ENCODE measurements at places on chromosomes 3 and 15. TPM values are rescaled to one million over a fixed set of nuclear protein-coding genes. Genes with fewer than 3 reads are reported as not detected.

The ITIH4 gene
- 15.7 TPM for total RNA-seq

DNA sequence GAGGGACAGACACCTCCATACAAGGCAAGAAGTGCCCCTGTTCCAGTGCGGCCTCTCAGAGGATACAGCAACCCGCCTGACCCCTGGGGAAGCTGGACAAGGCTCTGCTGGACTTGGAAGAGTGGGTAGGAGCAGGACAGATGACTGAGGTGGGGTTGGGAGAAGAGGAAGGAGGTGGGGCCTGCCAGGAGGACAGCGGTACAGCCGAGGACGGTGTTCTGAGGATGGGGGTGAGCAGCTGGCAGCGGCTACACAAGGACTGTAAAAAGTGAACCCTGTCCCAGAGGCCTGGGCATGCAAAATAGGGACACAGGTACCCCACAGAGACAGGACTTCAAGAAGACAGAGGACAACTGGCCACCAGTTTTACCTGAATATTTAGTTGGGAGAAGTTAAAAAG, 23.5 kb upstream of the ELP6 start:
- H3K4me3 ChIP-seq, result no peak overlapping the region
- H3K27ac ChIP-seq, result no peak overlapping the region
- H3K27me3 ChIP-seq, result peaks cover 8% of the 10 kb centered on the region
- no peaks in the 10 kb centered on the region for H3K4me1 ChIP-seq

The FBXW12 gene
- total RNA-seq, result not detected

The ERICH6 gene
- not detected for total RNA-seq

DNA sequence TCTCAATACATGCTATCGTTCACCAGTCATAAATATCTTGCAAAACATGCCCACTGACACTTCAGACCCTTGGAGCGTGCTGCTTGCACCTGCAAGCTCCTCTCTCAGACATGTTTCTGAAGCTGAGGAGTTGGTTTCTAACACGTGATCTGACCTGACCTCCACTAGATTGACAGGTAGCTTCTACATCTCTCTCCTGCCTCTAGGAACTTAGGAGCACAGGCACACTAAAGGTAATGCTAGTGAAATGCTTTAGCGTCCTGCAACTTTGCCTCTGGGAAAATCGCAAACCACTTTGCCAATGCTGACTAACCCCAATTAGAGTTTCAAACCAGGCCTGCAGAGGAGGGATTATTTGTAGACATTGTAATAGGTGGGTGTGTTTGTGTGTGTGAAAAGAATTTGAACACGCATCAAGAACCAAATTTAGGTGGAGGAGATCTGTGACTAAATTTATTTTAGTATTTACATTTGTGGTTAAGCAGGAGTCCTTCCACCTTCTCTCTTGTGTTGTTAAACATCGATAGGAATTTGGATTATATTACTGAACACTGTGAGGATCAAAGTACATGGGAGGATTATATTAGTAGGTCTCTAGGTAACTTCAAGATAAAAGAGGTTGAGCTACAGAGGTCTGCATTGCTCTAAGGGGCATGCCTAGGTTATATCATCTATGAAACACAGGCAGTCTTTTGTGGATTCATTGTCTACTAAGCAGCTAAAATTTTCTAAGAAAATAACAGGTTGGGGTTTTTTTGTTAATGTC, 86.7 kb upstream of the ZBED2 start:
- no peak for DNase-seq
- no peaks in the 10 kb centered on the region for H3K27me3 ChIP-seq
- no peak overlapping the region for H3K4me3 ChIP-seq
- H3K36me3 ChIP-seq, result peaks cover 3% of the 10 kb centered on the region
- H3K27ac ChIP-seq, result no peak overlapping the region
- H3K4me1 ChIP-seq, result peaks cover 35% of the 10 kb centered on the region

GRCh38 chr15:69997813-69998212, 99.9 kb downstream of the TLE3 start:
- peak overlapping the region; percentile 55 for H3K4me3 ChIP-seq
- peaks cover 94% of the 10 kb centered on the region for H3K4me1 ChIP-seq
- peak overlapping the region; percentile 73 for H3K27ac ChIP-seq
- H3K36me3 ChIP-seq, result no peaks in the 10 kb centered on the region
- H3K27me3 ChIP-seq, result no peaks in the 10 kb centered on the region

DNA sequence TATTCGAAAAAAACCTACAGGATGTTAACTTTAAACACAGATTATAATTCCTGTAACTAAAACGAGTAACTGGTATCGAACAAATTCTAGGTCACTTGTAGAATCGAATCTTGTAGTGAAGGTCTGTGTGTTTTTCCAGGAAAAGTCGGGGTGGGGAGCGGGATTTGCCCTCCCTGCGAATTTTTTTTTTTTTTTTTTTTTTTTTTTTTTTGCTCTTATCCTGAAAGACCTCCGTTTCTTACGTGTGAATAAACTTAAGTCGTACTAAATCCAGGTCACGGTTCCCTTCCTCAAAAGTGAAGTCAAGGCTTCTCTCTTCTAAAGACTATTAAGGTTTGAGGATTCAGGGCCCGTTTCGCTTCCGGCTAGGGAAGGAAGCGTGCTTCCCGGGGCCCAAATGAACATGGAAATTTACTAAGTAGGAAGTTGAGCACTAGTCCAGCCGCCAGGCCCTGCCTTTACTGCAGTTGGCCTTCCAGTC, 770 bp downstream of the TBC1D5 start:
- H3K36me3 ChIP-seq, result peaks cover 5% of the 10 kb centered on the region
- peak overlapping the region; percentile 97 for H3K27ac ChIP-seq
- H3K4me1 ChIP-seq, result peaks cover 56% of the 10 kb centered on the region
- H3K4me3 ChIP-seq, result peak overlapping the region; percentile 96

- DNase-seq, result no peak
- H3K36me3 ChIP-seq, result peaks cover 58% of the 10 kb centered on the region
- H3K27ac ChIP-seq, result peak overlapping the region; percentile 50
- no peak overlapping the region for H3K4me3 ChIP-seq
These were observed 13.0 kb downstream of the CALML4 start for GRCh38 chr15:68192117-68192516.

GRCh38 chr3:34568766-34569165, 770.3 kb downstream of the PDCD6IP start:
- no peak overlapping the region for H3K4me3 ChIP-seq
- no peak for DNase-seq
- no peaks in the 10 kb centered on the region for H3K27me3 ChIP-seq

The SLC6A20 gene
- not detected for total RNA-seq

GRCh38 chr15:28082891-28083684, 16.0 kb downstream of the OCA2 start:
- no peak for DNase-seq
- H3K36me3 ChIP-seq, result no peaks in the 10 kb centered on the region
- H3K4me1 ChIP-seq, result peaks cover 12% of the 10 kb centered on the region
- H3K27me3 ChIP-seq, result peaks cover 16% of the 10 kb centered on the region
- no peak overlapping the region for H3K4me3 ChIP-seq

DNA sequence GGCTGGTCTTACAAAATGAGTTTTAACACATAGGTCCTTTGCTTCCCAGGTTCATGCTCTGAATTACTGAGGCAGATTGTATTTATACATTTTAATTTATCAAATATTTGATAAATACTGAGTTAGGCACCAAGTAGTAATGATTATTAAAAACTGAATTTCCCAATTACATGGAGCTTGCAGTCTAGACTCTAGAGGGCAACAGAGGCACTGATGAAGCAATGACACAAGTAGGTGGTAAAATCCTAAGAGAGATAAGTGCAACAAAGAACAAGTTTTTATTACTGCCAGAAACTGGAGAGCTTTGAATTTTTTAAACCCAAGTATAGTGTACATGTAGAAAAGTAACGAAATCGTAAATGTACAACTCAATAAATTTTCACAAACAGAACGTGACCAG, 406.2 kb upstream of the RARB start:
- no peaks in the 10 kb centered on the region for H3K27me3 ChIP-seq
- H3K36me3 ChIP-seq, result no peaks in the 10 kb centered on the region
- no peak for DNase-seq
- H3K4me3 ChIP-seq, result no peak overlapping the region

DNA sequence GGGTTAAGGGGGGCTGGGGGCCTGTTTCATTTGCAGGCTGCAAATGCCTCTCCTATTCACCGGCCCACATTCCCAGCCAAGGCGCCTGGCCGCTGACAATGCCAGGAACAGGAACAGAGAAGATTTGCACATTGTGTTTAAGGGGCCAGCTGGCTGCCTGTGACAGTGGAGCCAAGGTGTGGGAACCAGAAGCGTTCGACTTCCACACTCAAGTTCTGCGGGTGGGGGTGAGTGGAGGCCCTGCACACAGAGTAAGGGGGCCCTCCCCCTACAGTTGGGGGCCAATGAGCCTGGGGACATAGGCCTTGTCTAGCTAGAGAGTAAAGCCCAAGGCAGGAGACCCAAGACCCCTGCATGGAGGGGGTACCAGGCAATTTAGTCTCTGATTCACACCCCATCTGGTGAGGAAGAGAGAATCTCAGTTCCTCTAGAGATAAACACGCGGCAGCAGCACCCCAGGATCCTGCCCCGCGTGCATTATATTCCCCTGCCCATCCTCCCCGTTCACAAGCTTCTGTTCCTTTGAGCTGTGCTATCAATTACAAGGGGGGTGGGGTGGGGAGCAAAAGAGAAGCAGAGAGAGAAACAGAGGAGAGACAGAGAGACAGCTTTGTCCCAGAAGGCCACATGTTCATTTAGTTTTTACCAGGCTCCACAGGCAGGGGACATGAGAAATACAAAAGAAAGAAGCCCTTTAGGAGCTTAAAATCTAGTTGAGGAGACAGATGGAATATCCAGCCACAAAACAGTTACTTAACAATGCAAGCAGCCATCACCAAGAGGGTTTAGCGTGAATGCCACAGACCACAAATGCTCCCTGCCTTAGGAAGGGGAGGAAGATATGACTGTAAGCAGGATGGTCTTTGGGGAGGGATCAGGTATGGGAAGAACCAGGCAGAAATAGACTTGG, 9.2 kb downstream of the IGDCC3 start:
- H3K4me3 ChIP-seq, result no peak overlapping the region
- DNase-seq, result no peak
- peaks cover 24% of the 10 kb centered on the region for H3K27me3 ChIP-seq
- H3K4me1 ChIP-seq, result no peaks in the 10 kb centered on the region
- H3K36me3 ChIP-seq, result no peaks in the 10 kb centered on the region

- no peak overlapping the region for H3K4me3 ChIP-seq
- H3K4me1 ChIP-seq, result no peaks in the 10 kb centered on the region
- DNase-seq, result no peak
- peaks cover 10% of the 10 kb centered on the region for H3K27me3 ChIP-seq
- no peak overlapping the region for H3K27ac ChIP-seq
These were observed 230.7 kb upstream of the LYSMD4 start for GRCh38 chr15:99963976-99964375.

- H3K4me1 ChIP-seq, result no peaks in the 10 kb centered on the region
- H3K27ac ChIP-seq, result no peak overlapping the region
- no peaks in the 10 kb centered on the region for H3K27me3 ChIP-seq
- H3K36me3 ChIP-seq, result no peaks in the 10 kb centered on the region
These were observed 31.9 kb downstream of the AGTR1 start for GRCh38 chr3:148729476-148730055.

GRCh38 chr3:134643150-134643675, 7.6 kb downstream of the KY start:
- H3K36me3 ChIP-seq, result no peaks in the 10 kb centered on the region
- H3K27me3 ChIP-seq, result no peaks in the 10 kb centered on the region
- no peak overlapping the region for H3K27ac ChIP-seq
- no peaks in the 10 kb centered on the region for H3K4me1 ChIP-seq

DNA sequence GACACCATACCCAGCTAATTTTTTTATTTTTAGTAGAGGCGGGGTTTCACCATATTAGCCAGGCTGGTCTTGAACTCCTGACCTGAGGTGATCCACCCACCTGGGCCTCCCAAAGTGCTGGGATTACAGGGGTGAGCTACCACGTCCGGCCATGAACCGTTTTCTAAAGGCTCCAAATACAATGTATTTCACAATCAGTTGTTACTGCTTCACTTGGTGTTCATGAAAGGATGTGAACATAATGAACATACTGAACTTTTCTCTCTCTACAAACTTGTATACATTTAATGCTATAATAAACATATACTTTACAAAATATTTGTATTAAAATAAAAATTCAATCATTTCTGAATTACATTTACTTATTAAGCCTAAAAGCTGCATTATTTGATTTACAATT, 28.9 kb downstream of the TBL1XR1 start:
- DNase-seq, result no peak
- H3K27ac ChIP-seq, result no peak overlapping the region
- no peak overlapping the region for H3K4me3 ChIP-seq
- peaks cover 62% of the 10 kb centered on the region for H3K36me3 ChIP-seq

- peak overlapping the region; percentile 62 for H3K4me3 ChIP-seq
- H3K36me3 ChIP-seq, result no peaks in the 10 kb centered on the region
- H3K27ac ChIP-seq, result peak overlapping the region; percentile 87
- no peaks in the 10 kb centered on the region for H3K27me3 ChIP-seq
- H3K4me1 ChIP-seq, result peaks cover 81% of the 10 kb centered on the region
These were observed 28.8 kb upstream of the HES1 start for GRCh38 chr3:194107107-194107506.

DNA sequence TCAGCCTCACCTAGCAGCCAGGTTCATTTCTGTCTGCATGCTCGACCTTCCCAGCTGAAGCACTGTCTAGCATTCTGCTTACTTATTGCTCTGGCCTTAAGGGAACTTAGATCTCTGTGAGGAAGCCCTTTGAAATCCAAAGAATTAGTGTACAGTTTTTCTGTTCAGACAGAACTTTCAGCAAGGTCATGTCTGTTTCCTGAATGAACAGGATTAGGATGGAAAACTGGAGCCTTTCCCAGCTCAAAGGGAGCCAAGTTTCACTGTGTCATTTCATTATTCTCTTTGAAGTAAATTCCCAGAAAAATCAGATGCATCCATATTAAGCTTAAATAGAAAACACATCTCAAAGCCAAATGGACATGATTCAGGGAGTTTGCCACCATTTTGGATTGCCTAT, 457.3 kb upstream of the KCNMB2 start:
- no peak overlapping the region for H3K27ac ChIP-seq
- peaks cover 6% of the 10 kb centered on the region for H3K4me1 ChIP-seq
- H3K27me3 ChIP-seq, result no peaks in the 10 kb centered on the region
- no peak overlapping the region for H3K4me3 ChIP-seq

DNA sequence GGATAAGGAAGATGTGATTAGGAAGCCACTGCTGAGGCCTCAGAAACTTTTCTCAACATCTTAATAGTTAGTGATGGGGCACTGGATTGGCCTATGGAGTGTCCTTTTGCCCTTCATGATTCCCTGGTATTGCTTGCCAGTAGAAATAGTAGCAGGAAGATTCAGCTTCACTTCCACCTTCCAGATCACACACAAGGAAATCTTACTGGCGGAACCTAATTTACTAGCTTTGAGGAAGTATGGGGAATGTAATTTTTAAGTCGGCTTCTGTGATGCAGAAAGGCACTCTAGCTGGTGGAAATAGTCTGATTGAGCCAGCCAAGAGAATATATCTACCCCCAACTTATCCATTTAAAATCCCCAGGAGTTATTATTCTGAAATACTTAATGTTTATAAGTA, 46.5 kb downstream of the LPP start:
- H3K27ac ChIP-seq, result no peak overlapping the region
- peaks cover 30% of the 10 kb centered on the region for H3K4me1 ChIP-seq

The KNG1 gene
- total RNA-seq, result not detected

GRCh38 chr15:88401251-88401995, 65.8 kb downstream of the MRPL46 start:
- peak overlapping the region; percentile 21 for H3K4me3 ChIP-seq
- peaks cover 28% of the 10 kb centered on the region for H3K4me1 ChIP-seq
- H3K27ac ChIP-seq, result peak overlapping the region; percentile 33
- no peak for DNase-seq

The RPS27L gene
- 70.8 TPM for total RNA-seq
